MV-4-11 (cell line): ENCODE measurements at places on chromosomes 7 and 10.
A peak's percentile ranks its signal among the peaks of the same experiment; 100 is the strongest.

- DNase-seq: peak; percentile 70
Measured at GRCh38 chr7:140696680-140697446, at the start of gene NDUFB2. Gene NDUFB2 (plus strand): TSS chr7:140696708. CDS start chr7:140696745, 37 bp downstream.

- DNase-seq: no peak
Measured at GRCh38 chr10:129939416-129940275, 24.4 kb downstream of the EBF3 start.

- DNase-seq: no peak
Measured at GRCh38 chr7:111090846-111091245, at the start of gene LRRN3. Gene LRRN3 (plus strand): TSS chr7:111091127. CDS start chr7:111122773, 31,646 bp downstream.

DNA sequence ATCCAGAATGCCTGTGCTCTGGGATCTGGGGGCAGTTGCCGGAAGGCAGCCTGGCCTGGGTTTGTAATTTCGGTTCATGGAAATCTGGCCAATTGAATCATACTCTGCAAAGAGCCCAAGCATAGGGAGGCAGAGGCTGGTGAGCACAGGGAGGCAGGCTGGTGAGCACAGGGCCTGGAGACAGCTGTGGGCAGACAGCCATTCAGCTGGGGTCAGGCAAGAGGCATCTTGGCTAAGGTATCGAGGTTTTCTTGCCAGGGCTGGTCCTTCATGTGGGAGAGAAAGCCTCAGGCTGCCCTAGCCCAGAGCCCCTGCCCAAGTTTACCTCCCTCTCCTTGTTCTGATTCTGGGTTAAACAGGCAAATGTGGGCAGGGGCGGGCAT, 63.7 kb upstream of the BAIAP2L1 start:
- DNase-seq: no peak

DNA sequence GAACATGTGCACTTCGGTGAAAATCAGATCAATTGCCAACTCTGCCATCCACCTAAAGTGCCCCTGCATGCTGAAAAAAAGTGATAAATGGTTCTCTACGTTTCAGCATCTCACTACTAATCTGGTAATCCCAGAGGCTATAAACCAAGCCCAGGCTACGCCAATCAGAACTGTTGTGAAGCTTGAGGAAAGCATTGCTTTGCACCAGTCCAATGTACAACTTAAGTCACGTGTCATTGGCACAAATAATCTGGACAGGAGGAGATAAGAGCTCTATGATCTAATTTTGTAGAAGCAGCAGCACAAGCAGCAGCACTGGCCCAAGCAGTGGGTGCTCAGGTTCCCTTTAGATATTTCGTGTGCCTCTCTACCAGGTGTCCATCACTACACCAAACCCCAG, 4.4 kb upstream of the EGR2 start:
- DNase-seq: no peak

- no peak for DNase-seq
Measured at GRCh38 chr10:56880606-56881005, 519.5 kb upstream of the ZWINT start.
